ENCODE measurements at places on chromosomes 2 and 18.

GRCh38 chr2:100726866-100727265, 93.1 kb upstream of the NPAS2 start:
- no peak for DNase-seq

- DNase-seq: peak; percentile 71
These were observed 27.5 kb upstream of the KCTD1 start for GRCh38 chr18:26575865-26576217.

DNA sequence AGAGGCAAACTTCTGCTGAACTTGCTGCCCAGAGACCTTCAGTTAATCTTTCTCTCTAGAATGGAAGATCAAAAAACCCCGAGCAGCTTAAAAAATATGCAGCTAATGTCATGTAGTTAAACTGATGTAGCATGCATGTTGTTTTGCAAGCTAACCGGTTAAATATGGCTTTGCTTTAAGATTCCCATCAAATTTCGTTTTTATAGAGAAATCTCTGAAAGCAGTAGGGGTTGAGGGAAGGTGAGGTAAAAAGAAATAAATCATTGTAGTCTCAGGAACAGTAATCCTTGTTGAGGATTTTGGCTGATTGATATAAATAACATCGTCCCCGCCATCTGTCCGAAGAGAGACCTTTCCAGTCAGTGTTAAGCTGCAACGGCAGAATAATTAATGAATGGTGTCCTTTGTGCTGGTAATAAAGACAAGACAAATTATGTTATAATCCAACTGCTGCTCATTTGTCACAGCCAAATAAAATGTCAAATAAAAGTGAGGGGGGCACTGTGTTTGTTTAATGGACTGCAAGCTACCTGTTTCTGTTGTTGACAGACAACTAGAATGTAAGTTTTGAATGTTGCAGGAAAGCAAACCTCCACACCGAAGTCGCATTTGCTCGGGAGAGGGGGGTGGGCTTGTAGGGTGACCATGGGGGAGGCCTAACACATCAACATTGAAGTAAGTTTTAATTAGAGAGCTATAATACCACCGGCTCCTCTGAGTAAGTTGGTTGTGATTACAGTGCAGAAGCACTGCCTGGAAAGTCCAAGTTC, 555.5 kb downstream of the ARHGAP15 start:
- no peak for DNase-seq

DNA sequence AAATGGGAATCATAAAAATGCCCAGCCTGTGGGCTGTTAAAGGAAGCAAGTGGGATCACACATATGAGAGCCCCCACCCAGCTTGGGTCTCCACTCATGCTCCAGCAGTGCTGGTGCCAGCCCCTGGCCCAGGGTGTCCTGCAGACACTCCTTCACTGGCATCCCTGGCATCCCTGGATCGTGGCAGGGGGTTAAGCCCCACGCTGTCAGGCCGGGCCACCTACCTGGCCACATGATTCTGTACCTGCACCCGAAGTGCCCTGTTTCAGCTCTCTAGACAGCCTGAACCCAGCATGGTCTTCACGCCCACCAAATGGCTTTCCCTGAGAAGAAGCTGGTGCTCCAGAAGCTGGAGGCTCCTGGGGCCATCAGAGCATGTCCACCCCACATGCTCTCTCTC, 137.4 kb downstream of the INHBB start:
- DNase-seq: no peak

GRCh38 chr2:15990151-15991101, 50.1 kb downstream of the MYCN start:
- DNase-seq: no peak

- DNase-seq: no peak
These were observed 46.6 kb upstream of the TBC1D8 start for GRCh38 chr2:101197814-101198213.

GRCh38 chr2:202771336-202771735, 100.2 kb downstream of the ICA1L start:
- no peak for DNase-seq

DNA sequence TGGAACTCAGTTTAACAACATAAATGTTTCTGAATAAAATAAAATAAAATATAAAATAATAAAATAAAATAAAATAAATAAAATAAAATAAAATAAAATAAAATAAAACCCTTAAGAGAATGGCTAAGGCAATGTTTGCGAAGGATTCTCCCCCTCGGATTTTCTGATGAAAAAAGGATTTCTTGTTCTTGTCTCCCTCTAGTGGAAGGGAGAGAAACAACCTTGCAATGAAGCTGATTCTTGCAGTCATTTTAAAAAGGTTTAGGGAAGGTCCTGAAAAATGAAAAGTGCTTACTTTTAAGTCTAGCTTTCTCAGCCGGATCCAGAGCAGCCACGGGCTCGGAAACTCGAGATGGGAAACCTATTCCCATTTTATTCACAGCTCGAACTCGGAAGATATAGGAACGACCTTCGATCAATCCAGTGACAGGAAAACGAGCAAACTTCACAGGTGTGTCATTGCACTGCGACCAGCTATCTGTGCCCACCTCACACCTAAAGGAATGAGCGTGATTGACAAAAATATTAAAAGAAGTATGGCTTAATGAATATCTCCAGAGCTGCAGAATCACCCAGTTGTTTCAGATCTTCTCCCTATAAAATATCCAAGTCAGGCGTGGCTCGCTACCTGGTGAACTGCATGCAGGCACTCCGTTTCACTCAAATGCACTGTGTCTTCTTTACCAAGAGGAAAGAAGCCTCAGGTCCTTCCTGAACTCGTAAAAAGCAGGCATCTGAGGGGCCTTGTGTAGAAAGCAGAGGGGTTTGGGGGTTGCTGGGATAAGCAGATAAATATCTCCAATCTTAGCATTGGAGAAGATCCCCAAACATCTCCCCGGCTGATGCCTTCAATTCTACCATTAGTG, 68.1 kb downstream of the MYOM1 start:
- peak; percentile 73 for DNase-seq

DNA sequence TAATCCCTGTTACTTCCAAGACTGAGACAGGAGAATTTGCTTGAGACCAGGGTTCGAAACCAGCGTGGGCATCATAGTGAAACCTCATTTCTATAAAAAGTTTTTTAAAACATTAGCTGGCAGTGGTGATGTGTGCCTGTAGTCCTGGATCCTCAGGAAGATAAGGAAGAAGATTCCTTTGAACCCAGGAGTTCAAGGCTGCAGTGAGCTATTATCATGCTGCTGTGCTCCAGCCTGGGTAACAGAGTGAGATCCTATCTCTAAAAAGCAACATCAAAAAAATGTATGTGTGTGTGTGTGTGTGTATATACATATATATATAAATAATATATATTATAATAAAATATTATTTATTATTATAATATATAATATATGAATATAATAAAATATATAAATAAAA, 1417.6 kb upstream of the CDH2 start:
- DNase-seq: no peak

- DNase-seq: no peak
These were observed 1.7 kb upstream of the SKOR2 start for GRCh38 chr18:47253101-47253654.

DNA sequence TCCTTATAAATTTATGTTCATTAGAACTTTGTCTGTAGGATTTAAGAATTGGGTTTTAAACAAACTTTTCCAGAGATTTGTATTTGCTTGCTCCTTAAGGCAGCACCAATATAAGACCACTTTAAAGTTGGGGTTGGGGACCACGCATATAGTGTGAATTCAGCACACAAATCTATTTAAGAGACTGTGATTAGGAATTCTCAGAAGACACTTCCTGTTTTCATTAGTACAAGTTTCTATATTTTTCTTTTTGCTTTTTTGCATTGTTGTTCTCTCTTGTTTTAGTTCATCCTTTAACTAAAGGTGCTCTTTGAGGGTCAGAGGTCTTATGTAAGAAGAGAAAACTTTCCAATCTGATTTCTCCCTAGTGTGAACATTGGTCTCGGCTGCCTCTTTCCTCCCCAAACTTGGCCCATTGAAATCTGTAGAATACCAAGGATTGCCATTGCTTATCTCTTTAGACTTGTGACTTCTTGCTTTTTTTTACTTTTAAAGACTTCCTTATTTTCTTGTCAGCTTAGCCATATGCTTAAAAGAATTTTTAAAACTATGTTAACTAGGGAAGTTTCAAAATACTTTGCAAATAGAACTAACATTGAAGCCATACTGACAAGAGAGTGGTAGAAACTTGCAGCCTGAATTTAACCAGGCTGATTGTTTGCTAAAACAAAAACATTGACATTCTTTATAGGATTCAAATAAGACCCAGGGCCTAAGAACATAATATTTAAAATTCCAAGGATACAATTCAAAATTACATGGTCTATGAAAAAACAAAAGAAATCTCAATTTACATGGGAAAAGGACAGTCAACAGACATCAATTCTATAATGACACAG, 264.1 kb upstream of the FN1 start:
- DNase-seq: no peak

DNA sequence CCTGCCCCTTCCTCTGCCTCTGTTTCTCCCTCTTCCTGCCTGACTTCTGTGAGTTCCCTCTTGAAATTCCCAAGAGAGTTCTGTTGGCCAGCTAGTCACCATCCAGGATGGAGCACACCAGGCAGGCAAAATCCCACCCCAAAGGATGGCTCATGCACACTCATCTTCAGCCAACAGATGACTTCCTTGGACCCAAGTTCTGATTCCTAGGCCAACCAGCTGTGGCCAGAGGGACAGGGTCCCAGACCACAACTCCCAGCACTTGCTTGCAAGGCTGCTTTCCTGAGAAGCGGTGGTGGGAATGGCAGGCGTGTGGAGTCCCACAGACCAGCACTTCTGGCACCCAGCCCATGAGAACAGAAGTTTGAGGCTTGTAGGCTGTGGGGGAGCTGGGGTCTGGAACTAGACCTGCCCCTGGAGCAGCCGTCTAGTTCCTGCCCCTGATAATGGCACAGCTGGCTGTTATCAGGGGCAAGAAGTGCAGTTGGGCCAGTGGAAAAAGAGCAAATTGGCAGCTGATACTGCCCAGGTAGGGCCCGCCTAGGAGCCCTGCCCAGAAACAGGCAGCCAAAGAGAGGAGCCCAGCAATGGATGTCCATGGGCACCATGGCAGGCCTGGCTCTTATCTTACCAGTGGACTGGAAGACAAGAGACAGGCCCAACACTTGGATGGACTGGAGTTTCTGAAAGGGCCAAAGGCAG, 56.7 kb downstream of the CYP26B1 start:
- DNase-seq: no peak

DNA sequence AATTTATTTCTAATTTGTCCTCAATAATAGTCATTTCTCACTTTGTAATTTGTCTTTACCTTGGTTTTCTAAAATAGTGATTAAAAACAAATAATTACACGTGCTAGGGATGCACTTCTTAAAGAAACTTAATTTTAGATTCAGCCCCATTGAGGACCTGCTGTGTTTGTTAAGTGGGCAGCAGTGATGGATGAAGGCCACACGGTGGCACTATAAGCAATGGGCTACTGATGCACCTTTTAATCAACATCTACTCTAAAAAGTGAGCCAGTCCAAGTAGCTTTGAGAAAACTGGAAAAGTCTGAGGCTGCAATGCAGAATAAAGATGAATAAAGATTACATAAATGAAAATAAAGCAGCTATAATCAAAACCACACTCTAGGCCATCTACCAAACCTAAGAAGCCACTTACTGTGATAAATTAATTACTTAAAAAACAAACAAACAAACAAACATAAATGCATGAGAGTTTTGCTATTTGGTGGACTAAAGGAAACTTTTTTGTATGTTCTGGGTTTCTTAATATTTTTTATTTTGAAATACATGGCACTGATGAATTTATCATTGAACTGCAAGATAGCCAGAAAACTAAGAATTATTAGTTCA, 89.3 kb downstream of the PDE11A start:
- peak; percentile 77 for DNase-seq

GRCh38 chr2:18244845-18245244, 315.6 kb downstream of the RDH14 start:
- DNase-seq: no peak

GRCh38 chr2:198611201-198611600, 806.8 kb downstream of the PLCL1 start:
- no peak for DNase-seq

- DNase-seq: no peak
These were observed 132.5 kb upstream of the LHCGR start for GRCh38 chr2:48888066-48888465.

GRCh38 chr2:181660181-181660580, 3.3 kb upstream of the CERKL start:
- no peak for DNase-seq

GRCh38 chr18:5890331-5891183, 4.8 kb downstream of the TMEM200C start:
- no peak for DNase-seq

DNA sequence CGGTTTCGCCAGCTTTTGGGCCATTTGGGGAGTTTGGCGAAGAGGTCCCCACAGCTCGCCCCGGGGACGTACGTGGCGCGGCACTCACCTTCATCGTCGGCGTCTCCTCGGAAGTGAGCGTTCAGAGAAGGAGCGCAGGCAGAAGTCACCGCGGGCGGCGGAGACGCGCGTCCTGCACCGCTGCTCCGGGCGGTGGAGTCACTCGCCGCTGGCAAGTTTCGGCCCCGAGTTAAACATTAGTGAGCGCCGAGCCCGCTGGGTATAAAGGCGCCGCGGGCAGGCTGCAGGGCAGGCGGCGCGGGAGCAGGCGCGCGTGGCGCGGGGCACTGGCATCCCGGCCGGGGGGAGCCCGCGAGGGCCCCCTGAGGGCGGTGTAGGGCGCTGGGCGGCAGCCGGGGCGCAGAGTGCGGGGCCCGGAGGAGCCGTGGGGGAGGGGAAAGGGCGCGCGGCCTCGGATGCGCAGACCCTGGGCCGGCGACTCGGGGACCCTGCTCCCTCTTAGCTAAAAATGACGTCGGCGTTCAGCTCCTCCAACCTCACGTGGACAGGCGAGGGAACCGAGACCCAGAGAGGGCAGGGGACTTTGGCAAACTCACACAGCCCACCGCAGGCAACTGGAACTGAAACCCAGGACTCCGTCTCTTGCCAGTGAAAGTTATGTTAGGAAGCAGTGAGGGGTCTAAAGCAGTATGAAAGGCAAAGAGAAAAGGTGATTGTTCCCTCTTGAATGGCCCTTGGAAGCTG, at the start of gene DPP4:
DPP4 (minus strand) TSS at position 328 of the 744 bp plus-strand sequence; CDS start at position 94, 234 bp downstream.
- DNase-seq: peak; percentile 15

DNA sequence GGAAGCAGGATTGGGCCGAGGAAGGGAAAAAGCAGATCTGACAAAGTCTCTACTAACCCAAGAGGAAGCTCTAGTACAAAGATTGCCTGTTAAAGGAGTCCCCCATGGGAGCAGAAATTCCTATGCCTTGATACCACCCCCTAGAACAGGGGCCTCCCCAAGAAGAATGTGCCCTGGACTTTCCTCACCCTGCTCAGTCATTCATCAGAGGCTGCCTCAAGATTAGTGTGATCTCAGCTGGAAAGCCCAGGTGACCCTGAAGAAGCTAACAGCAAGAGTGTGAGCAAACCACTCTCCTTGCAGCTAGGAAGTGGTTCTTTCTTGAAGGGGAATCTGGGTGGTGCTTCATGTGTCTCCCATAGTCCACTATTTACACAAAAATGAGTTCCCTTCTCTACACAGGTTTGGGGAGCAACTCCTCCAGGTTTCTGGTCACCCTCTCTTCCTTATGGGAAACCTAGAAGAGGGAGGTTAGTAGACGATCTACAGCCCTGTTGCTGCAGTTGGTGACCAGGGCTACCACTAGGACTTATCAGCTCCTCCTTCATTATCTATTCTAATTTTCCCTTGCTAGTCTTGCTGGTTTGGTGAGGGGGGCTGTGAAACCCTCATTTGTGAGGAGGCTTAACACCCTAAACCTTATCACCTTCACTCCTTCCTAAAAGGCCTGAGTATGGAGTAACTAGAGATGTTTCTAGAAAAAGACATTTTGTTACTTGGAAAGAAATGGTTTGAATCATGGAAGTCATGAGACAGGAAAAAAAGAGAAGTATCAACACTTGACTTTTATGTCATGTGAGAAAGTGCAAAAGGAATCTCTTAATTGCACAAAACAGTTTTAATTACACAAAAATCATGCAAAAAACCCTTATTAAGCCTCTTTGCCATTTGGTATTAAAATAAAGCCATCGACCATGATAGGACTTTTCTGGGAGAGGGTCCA, 2.9 kb upstream of the WDR7 start:
- no peak for DNase-seq

All from NCI-H1417 (cell line).